Right atrium auricular region (tissue), 2 donors: ENCODE measurements at places on chromosomes 1 and 21.

GRCh38 chr1:203996126-203996525 lies 76.8 kb upstream of the SOX13 start:
- DNase-seq = no peak

GRCh38 chr1:53766831-53767405 lies 28.0 kb upstream of the GLIS1 start:
- no peak for DNase-seq

DNA sequence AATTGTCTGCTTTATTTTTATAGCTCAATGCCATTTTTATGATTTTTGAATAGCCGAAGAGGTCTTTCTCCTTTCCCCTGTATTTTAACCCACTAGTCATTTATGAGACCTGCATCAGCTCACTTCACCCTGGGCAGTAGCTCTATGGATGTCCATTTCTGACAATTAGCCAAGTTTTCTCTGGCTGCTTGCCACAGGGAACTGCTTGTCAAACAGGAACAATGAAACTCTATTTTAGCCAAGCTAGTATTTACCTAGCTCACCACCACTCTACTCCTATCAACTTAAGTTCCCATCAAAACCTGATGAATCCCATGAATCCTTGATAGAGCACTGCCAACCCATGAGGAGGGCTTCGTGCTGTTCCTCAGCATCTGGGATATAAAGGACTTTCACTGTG lies 406.7 kb downstream of the RWDD3 start:
- no peak for DNase-seq

- peak; percentile 40 for DNase-seq
These were observed 181.2 kb upstream of the GALNT2 start for GRCh38 chr1:229885568-229886495.

- DNase-seq = peak; percentile 77
These were observed 10.3 kb upstream of the CADM3 start for GRCh38 chr1:159161001-159161718.

- no peak for DNase-seq
These were observed 63.4 kb downstream of the B3GALT5 start for GRCh38 chr21:39675993-39676661.

- DNase-seq = no peak
These were observed 126.9 kb downstream of the LRIG2 start for GRCh38 chr1:113199760-113200455.

GRCh38 chr1:225467193-225468020 lies 39.6 kb upstream of the LBR start:
- DNase-seq = peak; percentile 72

DNA sequence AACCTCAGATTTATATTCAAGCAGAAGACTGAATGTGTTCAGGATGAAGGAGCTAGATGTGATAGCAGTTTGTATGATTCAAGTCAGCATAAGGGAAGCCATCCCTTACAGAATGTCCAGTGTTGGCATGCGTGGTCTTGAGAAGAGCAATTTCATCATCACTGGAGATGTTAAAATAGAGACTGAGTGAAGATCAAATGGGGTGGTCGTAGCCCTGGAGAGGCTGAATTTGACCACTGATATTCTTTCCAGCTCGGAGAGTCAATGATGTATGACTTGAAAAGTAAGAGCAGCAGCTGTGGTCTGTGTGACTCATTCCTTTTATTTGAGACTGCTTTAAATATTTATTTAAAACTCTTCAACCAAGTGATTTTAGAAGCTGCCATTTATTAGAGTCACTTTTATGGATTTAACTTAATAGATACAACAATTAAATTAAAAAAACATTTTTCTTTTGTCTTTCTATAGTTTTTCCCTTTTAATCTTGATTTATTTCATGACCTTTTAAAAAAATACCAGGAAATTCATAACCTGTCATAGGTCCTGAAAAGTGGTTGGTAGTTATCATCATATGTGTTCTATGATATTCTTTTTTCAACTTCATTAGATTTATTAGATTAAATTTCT lies 15.5 kb downstream of the FMN2 start:
- DNase-seq = no peak
